ENCODE measurements at places on chromosomes 6 and 20.

DNA sequence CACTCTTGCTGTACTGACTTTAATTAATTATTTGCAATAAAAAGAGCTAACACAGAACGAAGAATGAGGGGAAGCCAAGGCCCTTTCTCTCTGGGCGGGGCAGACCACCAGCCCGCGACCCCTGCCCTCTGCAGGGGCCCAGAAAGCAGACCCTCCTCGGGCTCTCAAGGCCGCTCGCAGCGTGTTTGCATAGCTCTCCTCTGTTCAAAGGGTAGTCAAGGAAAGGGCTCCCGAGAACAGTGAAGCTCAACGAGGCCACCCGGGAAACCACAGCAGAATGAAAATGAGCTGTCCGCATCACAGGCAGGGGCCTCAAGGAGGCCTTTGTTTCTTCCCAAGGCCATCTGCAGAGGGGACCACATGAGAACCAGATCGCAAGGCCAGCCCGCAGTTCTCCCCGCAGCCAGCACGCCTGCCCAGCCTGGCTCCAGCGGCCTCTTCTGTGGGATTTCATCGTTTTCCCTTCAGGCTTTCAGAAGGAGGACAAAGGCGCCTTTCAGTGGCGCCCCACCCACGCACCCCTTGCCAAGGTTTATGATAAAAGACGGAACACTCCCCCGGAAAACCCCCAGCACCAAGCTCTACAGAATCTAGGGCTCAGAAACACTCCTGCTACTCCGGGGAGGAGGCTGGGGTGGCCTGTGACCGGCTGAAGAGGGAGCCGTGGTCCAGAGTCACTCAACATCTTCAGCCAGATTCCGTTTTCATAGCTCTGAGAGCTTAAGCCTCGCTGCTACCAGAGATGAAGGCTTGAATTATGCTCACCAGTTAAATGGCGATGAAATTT lies 25.3 kb downstream of the ACSS1 start:
- no peaks in the 10 kb centered on the region for H3K27me3 ChIP-seq
- no peak overlapping the region for H3K4me3 ChIP-seq
- peaks cover 24% of the 10 kb centered on the region for H3K4me1 ChIP-seq
- no peak for DNase-seq

DNA sequence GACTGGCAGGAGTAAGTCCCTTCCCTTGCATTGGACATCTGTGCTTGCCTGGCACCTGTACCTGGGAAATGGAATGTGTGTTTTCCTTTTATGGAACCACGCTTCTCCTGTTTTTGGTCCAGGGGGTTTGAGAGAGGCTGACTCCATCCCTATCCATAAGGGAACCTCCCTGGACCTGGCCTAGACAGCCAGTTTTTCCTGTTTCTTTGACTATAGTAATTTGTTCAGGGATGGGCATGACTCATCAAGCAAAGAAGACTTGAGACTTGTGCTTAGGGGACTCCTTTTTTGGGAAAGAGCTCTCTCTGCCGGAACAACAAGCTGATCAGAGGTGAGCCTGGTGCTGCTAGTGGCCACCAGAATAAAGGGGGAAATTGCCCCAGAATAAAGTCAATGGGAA lies 393.8 kb downstream of the CDH26 start:
- H3K27ac ChIP-seq: no peak overlapping the region
- no peaks in the 10 kb centered on the region for H3K27me3 ChIP-seq
- no peaks in the 10 kb centered on the region for H3K36me3 ChIP-seq
- no peak for DNase-seq
- H3K4me3 ChIP-seq: no peak overlapping the region
- no peaks in the 10 kb centered on the region for H3K4me1 ChIP-seq

DNA sequence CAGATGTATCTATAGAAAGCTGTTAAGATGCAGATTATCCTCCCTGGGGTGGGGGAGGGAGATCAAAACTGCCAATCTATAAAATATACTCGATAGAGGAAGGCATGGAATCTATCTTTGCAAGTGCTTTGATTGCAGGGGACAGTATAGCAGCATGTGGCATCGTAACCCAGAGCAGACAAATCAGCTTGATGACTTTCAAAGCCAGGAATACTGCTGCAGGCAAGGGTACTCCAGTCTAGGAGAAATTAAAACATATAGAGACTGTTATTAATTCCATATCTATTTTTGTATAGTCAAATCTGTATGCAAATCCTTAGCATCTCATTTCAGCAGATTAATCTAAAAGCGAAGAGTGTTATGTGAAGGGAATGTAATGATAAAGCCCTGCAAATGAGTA lies 159.4 kb downstream of the MMS22L start:
- no peak overlapping the region for H3K27ac ChIP-seq
- no peaks in the 10 kb centered on the region for H3K4me1 ChIP-seq
- H3K27me3 ChIP-seq: peaks cover 23% of the 10 kb centered on the region
- DNase-seq: no peak
- no peak overlapping the region for H3K4me3 ChIP-seq

GRCh38 chr6:34044945-34045595 lies 100.8 kb downstream of the GRM4 start:
- no peak overlapping the region for H3K4me3 ChIP-seq
- H3K27ac ChIP-seq: no peak overlapping the region

DNA sequence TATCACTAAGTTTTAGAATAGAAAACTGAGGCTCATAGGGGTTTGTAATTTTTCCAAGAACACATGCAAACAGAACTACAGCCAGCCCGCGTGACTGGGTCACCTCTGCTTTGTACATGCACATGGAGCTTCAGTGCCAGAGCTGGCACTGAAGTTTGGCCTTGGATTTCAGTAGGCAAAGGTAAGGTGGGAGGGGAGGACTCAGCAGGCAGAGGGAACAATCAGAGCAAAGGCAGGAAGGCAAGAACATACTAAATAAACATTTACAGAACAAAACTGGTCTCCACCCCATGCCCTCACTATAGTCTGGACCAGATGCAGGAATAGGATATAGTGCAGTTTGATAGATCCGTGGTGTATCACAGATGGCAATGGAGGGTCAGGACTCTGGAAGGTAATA lies 13.6 kb upstream of the ABRACL start:
- no peak overlapping the region for H3K4me3 ChIP-seq
- no peak for DNase-seq
- H3K4me1 ChIP-seq: no peaks in the 10 kb centered on the region

GRCh38 chr6:583635-584034 lies 73.3 kb downstream of the HUS1B start:
- no peak overlapping the region for H3K27ac ChIP-seq
- H3K27me3 ChIP-seq: no peaks in the 10 kb centered on the region
- no peak overlapping the region for H3K4me3 ChIP-seq
- no peak for DNase-seq
- no peaks in the 10 kb centered on the region for H3K36me3 ChIP-seq

- H3K36me3 ChIP-seq: no peaks in the 10 kb centered on the region
- H3K4me3 ChIP-seq: no peak overlapping the region
- H3K4me1 ChIP-seq: peaks cover 16% of the 10 kb centered on the region
- H3K27me3 ChIP-seq: no peaks in the 10 kb centered on the region
Observed at GRCh38 chr6:89984926-89985750, 90.9 kb downstream of the GJA10 start.

DNA sequence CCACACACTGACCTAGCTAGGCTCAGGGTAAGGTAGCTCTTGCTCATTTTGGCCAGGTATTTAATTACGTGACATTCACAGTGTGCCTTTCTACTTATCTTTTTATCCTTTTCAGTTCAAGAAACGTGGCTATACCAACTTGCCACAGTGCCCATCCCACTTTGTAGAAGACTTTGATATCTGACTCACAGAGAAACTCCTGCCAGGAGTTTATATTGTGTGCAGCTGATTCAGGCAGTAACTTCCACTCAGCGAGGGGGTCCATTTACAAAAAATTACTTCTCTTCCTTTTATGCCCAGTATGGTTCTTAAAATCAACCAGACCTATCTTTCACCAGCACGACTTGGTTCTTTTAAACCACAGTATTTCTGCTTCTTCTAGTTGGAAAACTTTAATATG lies 75.6 kb downstream of the PRL start:
- H3K4me1 ChIP-seq: no peaks in the 10 kb centered on the region
- no peaks in the 10 kb centered on the region for H3K36me3 ChIP-seq
- H3K27ac ChIP-seq: no peak overlapping the region
- no peak for DNase-seq
- H3K27me3 ChIP-seq: no peaks in the 10 kb centered on the region

- no peak overlapping the region for H3K27ac ChIP-seq
- no peak overlapping the region for H3K4me3 ChIP-seq
- DNase-seq: no peak
- peaks cover 24% of the 10 kb centered on the region for H3K27me3 ChIP-seq
Observed at GRCh38 chr6:46581459-46582177, 71.0 kb downstream of the CYP39A1 start.

GRCh38 chr6:35955071-35955470 lies 34.2 kb upstream of the SRPK1 start:
- H3K4me3 ChIP-seq: no peak overlapping the region
- DNase-seq: no peak
- peaks cover 31% of the 10 kb centered on the region for H3K27me3 ChIP-seq
- no peaks in the 10 kb centered on the region for H3K4me1 ChIP-seq
- H3K36me3 ChIP-seq: no peaks in the 10 kb centered on the region

- peak overlapping the region; percentile 0 for H3K27ac ChIP-seq
- H3K4me1 ChIP-seq: peaks cover 12% of the 10 kb centered on the region
- DNase-seq: no peak
Observed at GRCh38 chr20:35791821-35792220, 20.0 kb downstream of the PHF20 start.

- no peaks in the 10 kb centered on the region for H3K4me1 ChIP-seq
- H3K4me3 ChIP-seq: no peak overlapping the region
- H3K27me3 ChIP-seq: peaks cover 21% of the 10 kb centered on the region
- H3K36me3 ChIP-seq: no peaks in the 10 kb centered on the region
- H3K27ac ChIP-seq: no peak overlapping the region
- DNase-seq: no peak
Observed at GRCh38 chr6:25717866-25718740, 36.4 kb upstream of the SLC17A4 start.

DNA sequence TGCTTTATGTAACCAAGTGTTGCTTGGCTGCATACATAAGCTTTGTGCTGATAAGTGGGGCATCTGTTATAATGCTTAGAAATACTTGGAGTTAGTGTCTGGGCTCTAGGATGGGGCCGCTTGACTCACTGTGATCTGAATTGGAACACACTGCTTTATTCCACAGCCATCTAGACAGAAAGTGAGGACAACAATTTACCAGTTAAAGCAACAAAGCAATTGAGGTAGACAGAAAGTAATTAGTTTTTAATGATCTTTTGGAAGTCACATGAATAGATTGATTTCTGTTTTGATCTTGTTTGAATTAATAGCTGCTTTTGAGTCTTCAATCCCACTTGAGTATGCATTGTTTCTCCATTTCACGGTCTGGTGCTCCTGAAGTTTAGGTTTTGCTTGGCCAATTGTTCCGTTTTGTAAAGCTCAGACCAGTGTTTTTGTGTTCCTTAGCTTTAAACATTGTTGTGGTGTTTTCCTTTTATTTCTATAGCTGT lies 157.5 kb downstream of the TRMT11 start:
- no peaks in the 10 kb centered on the region for H3K36me3 ChIP-seq
- no peaks in the 10 kb centered on the region for H3K27me3 ChIP-seq
- no peak overlapping the region for H3K4me3 ChIP-seq
- no peak overlapping the region for H3K27ac ChIP-seq

DNA sequence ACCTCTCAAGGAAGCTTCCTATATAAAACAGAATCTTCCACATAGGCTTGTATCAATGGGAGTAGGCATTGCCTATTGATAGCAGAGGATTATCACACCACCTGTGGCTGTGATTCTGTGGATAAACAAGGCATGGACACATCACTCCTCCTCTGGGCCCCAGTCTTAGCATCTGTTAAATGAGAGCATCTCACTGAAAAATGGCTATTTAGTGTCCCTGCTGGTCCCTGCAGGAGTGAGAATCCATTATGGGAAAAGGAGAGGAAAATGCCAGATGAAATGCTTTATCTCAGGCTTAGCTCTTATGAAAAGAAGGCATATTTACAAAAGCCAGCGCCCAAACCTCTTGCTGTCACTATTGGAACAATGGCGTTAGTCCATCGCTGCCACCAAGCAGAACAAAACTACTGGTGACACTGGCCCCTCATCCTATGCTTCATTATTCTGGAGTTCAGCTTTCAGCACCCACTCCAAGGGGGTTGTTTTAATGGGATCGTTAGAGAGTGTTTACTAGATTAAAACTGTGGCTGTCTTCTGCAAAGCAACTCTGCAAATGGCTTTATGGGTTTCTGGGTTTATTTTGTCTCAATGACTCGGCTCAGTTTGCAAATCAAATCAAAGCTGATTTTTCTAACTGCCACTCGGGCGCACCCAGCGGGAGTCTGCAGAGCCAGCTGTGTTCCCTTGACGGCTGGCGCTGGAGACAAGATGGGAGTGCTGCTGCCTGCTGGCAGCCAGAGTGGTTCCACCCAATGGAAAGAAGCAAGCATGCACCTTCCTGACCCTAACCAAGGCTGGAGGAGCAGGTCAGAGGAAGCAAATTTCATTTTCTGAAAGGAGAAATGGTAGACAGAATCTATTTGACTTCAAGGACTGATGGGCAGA lies 658.8 kb upstream of the CHD6 start:
- no peaks in the 10 kb centered on the region for H3K4me1 ChIP-seq
- H3K4me3 ChIP-seq: no peak overlapping the region
- H3K36me3 ChIP-seq: no peaks in the 10 kb centered on the region
- DNase-seq: no peak

- no peak overlapping the region for H3K27ac ChIP-seq
- peaks cover 22% of the 10 kb centered on the region for H3K27me3 ChIP-seq
- H3K4me3 ChIP-seq: no peak overlapping the region
- DNase-seq: no peak
Observed at GRCh38 chr6:142671791-142672190, 273.2 kb downstream of the HIVEP2 start.

GRCh38 chr20:35238170-35238569 lies 11.7 kb downstream of the MMP24 start:
- peaks cover 23% of the 10 kb centered on the region for H3K4me1 ChIP-seq
- DNase-seq: no peak
- H3K27ac ChIP-seq: no peak overlapping the region
- H3K4me3 ChIP-seq: peak overlapping the region; percentile 2
- H3K36me3 ChIP-seq: no peaks in the 10 kb centered on the region
- H3K27me3 ChIP-seq: no peaks in the 10 kb centered on the region

GRCh38 chr6:14799928-14800327 lies 445.9 kb upstream of the JARID2 start:
- H3K27ac ChIP-seq: no peak overlapping the region
- no peaks in the 10 kb centered on the region for H3K36me3 ChIP-seq
- H3K4me3 ChIP-seq: no peak overlapping the region

DNA sequence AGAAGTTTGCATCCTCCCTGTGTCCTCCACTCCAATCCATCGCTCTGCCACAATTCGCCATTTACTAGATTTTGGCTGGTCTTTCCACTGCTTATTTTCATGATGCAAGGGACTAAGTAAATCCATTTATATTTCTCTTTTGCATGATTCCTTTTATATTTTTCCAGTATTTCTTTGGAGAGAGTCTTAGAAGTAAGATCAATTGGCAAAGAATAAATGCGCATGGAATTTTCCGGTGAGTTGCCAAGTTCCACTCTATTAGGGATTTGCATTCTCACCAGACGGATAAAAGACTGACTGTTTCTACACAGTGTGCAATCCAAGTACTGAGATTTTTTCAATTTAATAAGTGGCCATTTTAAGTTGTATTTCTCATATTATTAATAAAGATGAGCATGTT lies 91.7 kb upstream of the PHACTR3 start:
- no peak for DNase-seq
- no peak overlapping the region for H3K27ac ChIP-seq
- H3K4me1 ChIP-seq: no peaks in the 10 kb centered on the region
- no peaks in the 10 kb centered on the region for H3K36me3 ChIP-seq
- no peak overlapping the region for H3K4me3 ChIP-seq

GRCh38 chr6:34970957-34971356 lies 81.9 kb downstream of the ANKS1A start:
- peaks cover 4% of the 10 kb centered on the region for H3K36me3 ChIP-seq
- DNase-seq: no peak
- no peak overlapping the region for H3K27ac ChIP-seq
- H3K4me3 ChIP-seq: no peak overlapping the region
- no peaks in the 10 kb centered on the region for H3K27me3 ChIP-seq
- no peaks in the 10 kb centered on the region for H3K4me1 ChIP-seq
